Vagina (tissue), 2 donors: ENCODE measurements at places on chromosomes 11 and 22. TPM values are rescaled to one million over a fixed set of nuclear protein-coding genes. Genes with fewer than 3 reads are reported as not detected.

Gene PATE1
- not detected for total RNA-seq

Gene TSKU
- 144 TPM for total RNA-seq

Gene GALNT18
- 22.1 TPM for total RNA-seq

Gene NLRP14
- total RNA-seq, result not detected

Gene MN1
- 6.1 TPM for total RNA-seq

Gene GAL3ST1
- total RNA-seq, result not detected

Gene ACAT1
- 71.0 TPM for total RNA-seq

Gene TRIM49
- not detected for total RNA-seq

Gene BRSK2
- total RNA-seq, result 3.9 TPM

Gene ZDHHC5
- 46.2 TPM for total RNA-seq
